ENCODE measurements at places on chromosomes 4 and X.

DNA sequence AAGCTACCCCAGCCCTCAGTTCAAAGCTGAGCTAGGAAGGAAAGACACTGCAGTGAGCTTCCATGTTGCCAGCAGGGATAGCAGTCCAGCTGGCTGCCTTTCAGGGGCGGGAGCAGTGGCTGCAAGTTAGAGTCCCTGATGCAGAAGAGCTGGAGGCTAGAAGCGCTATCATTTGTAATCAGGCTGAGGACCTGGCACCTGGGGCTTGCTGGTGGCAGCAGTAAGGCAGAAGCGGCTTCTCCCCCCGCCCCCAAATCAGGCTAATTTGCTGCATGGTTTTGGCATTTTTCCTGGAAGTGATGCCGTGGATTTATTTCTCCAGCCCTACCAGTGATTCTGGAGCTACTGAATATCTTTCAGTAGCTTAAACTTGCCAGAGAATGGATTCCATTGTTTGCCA is 203.3 kb downstream of the CLCN4 start:
- peak; percentile 54 for DNase-seq

DNA sequence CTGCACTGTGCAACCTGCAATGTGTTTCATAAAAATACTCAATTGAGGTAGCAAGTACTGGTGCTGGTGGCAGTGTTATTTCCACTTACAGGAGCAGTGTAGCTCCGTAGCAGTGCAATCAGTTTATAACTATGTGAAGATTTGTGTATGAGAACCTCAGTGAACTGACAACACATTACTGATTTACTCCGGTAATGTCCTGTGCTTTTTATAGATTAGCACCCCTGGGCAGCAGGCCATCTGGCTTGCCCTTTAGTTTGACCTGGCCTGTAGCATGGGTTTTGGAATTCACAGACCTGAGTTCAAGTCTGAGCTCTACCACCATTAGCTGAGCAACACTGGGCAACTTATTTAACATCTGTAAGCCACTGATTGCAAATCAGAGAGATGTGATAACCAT is 78.6 kb upstream of the GBA3 start:
- DNase-seq = no peak

GRCh38 chr4:57763070-57763469 is 652.9 kb upstream of the IGFBP7 start:
- DNase-seq = no peak

DNA sequence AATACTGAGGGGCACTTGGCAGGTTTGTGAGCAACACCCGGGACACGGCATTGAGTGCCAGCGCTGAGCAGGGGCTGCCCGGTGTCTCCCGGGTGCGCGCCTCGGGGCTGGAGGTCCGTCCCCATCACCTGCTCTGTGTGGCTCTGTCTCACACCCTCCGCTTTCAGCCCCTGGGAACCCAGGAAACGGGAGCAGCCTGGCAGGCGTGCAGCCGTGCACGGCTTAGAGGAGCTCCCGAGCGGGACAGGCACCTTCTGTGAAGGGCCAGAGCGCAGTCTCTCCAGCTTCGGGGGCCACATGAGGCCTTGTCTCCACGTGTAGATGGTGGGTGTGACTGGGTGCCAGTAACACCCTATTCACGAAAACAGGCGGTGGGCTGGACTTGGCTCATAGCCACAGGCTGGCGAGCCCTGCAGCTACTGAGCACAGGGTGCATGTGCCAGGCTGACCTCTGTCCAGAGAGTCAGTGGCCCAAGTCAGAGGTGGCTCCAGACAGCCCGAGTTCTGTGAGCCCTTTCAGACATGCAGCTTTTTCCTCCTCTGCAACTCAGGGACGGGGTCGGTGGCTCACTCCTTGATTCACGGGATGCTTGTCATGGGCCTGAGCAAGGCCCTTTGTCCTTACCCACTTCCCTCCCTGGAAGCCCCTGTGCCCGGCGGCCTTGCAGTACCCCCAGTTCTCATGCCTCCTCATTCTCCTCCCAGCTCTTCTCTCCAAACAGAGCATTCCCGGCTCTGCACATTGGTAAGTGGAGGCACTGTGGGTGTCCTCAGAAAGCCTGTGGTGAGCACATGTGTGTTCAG is 23.5 kb downstream of the UVSSA start:
- no peak for DNase-seq

- DNase-seq = no peak
Observed at GRCh38 chr4:11021333-11021732, 336.8 kb upstream of the CLNK start.

DNA sequence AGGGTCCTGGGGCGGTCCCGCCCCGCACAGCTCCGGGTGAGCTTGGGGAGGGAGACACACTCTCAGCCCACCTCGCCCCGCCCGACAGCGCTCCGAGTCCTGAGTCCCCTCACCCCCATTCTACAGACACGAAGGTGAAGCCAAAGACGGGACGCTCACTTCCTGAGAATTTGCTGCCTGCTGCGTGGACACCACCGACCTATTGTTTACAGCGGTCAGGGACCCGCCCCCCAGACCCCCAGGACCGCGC is 796 bp upstream of the ZNF141 start:
- DNase-seq = no peak

DNA sequence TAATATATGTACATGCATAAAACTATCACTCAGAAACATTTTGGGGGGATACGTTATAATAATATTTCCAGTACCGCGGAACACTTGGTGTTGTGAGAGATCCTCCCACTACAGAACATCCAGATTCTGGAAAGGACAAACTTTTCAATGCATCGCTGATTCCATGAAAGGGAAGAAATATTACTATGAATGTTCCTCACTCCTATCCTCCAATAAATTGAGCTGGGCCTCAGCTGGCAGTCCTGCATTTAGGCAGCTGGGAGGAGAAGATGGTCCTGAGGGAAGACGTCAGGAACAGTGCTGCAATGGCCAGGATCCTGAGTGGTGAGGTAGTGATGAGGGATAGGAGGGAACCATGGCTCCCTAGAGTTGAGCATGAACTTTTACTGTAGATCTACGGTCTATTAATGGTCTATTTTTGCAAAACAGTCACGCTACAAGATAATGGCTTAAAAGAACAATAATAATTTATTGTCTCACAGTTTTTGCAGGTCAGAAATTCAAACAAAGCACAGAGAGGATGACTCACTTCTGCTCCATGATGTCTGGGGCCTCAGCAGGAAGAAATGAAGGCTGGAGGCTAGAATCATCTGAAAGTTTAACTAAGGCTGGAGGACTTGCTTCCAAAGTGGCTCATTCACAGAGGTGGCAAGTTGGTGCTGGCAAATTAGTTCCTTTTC is 538.1 kb downstream of the STIM2 start:
- no peak for DNase-seq

- no peak for DNase-seq
Observed at GRCh38 chr4:111991163-111991562, 154.1 kb upstream of the FAM241A start.

GRCh38 chr4:75912968-75913367 is 10.7 kb upstream of the PPEF2 start:
- no peak for DNase-seq

DNA sequence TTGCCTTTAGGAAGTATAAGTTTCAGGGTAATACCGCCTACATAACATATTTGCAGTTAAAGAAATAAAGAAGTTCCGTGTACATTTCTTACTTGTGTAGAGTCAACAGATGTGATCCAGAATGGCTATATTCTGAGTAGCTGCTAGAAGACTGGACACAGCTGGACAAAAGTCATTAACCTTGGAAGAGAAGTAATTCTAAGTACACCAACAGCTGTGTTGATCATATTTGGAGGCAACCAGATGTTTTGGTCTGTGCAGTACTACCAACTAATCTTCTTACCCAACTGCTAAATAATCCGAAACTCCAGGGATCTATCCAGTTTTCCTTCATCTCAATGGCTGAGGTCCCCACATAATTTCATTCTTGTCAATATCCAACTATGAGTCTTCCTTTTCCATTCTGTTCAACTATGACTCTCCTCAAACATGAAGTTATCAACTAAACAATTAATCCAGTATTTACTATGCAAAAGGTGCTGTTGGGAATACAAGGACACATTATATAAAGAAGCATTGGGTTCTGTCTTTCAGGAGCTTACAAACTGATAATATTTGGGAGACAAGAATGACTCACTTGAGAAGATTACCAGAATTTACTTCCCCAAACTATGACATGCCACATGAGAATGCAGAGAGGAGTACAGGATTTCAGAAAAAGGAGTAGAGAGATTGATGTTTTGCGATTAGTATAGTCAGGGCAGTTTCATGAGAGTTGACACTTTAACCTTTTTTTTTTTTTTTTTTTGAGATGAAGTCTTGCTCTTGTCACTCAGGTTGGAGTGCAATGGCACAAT is 78.2 kb downstream of the COL4A6 start:
- no peak for DNase-seq

DNA sequence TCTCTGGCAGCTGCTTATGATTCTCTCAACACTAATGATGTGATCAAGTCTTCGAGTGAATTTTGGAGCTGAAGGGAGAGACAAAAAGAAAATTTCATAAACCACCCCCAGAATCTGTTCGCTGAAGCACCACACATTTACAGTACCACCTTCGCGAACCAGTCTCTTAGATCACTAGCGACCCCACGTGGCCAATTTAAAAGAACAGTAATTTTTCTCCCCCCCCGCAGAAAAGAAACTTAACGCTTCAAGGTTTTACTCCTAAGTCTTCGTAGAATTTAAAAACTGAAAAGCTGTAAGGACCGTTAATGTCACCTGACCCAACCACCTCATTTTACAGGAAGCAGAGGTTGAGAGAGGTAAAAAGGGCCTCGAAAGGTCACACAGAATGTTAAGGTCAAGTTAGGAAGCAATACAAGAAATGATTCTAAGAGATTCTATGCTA is 187.5 kb downstream of the QDPR start:
- DNase-seq = no peak

- DNase-seq = no peak
Observed at GRCh38 chr4:128686032-128686465, 123.5 kb upstream of the JADE1 start.
